Stimulated activated naive CD4-positive, alpha-beta T cell treated with Interleukin-2 at 50 U/mL for 16 hours (primary cell): ENCODE measurements at places on chromosomes 16 and 17.

GRCh38 chr17:34606763-34607162 is 27.4 kb downstream of the TMEM132E start:
- DNase-seq = no peak

DNA sequence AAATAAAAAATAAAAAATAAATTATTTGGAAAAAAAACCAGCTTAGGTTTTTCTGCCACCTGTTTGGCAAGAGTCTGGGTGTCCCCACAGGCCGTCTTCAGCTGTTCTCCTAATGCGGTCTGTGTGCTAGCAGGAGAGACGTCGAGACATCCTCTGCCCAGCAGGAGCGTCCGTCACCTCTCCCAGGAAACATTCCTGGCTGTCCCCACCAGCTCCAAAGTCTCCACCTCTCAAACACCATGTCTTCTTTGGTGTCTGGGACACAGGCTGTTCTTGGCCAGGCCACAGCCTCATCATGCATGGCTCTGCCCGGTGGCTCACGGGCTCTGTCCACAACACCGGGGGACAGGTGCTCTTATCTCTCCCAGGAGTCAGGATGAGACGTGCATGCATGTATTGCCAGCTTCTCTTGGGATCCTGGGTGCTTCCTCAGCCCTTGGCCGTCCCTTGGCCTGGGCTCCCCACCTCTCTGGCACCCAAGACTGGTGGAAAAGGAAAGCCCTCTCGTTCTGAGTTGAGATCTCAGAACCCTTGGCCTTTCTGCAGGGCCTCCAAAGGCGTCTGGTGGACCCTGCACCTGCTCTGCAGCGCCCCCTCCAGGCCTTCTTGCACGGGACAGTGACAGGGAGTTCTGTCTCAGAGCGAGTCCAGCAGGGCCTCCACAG is 84.9 kb upstream of the CBX4 start:
- peak; percentile 11 for DNase-seq

DNA sequence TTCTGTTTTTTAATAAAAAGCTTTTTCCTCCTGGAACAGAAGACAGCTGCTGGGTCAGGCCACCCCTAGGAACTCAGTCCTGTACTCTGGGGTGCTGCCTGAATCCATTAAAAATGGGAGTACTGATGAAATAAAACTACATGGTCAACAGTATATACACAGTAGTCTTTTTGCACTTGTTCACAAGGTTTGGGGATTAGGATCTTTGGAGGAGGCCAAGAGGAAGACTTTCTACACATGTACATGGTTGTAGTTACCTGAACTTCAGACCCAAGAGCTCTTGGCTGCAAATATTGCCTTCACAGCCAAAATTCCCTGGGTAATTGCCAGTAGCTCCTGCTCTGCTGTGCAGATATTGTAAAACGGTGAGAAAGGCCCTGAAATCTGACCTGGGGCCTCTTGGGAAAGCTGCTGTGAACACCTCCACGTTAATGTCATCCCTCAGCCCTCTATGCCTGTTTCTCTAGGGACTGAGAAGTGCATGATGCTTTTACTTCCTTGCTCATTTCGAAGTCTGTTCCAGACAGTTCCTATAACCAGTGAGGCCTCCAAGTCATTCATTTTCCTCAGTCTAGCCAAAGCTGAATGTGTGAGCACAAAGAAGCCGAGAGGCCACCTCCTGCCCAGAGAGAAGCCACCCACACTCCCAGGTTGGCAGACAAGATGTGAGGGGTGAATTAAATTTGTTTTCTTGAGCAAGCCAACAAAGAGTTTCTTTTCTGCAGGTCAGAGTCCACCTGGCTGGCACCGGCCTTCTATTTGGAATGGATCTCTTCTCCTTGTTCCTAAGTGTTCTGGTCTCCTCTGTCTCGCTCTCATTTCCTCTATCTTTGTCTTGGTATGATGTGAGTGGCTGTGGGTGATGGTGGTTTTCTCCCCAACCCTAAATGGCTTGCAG is 15.9 kb downstream of the ANKRD40 start:
- no peak for DNase-seq

GRCh38 chr17:3401786-3402185 is 3.6 kb upstream of the OR1E1 start:
- DNase-seq = no peak

- no peak for DNase-seq
These were observed 1.2 kb upstream of the MT2A start for GRCh38 chr16:56607109-56607618.
